ENCODE measurements at places on chromosomes 2 and 18. TPM values are rescaled to one million over a fixed set of nuclear protein-coding genes. Genes with fewer than 3 reads are reported as not detected.

- no peak for DNase-seq
These were observed 145.9 kb downstream of the DDX1 start for GRCh38 chr2:15737314-15738224.

DNA sequence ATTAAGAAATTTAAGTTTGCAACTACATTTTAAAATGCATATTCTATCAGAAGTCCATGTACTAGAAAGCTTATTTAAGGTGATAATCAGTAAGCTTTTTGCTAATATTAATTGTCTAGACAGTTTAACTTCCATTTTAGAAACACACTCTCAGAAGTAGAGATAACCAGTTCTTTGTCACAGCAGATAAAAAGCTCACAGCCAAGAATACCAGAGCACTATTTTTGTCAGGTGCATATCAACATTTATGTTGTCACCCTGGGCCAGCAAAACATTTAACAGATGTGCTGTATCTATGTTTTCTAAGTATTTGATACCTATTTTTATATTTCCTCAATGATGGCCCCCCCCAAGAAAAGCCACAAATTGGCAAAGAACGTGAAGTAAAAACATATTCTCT lies 192.6 kb downstream of the ERBB4 start:
- DNase-seq, result no peak

DNA sequence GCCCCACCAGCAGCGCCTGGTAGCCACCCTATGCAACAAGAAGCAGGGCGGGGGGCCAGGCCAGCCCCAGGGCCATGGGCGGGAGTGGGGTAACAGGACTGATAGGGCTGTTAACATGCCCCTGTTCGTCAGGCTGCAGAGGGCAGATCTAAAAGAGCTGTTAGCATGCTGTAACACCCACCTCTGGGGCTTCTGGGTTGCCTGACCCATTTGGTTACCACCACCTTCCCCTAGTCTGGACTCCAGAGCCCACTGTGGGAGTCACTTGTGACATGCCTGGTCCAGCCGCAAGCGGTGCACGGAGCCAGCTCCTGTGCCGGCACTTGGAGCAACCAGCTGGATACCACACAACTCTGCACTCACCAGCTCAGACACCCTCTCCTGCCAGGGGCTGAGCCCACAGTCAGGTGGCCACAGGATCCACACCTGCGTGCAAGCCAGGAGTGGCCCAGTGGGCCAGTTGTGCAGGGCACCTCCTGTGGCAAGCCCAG lies 2.1 kb downstream of the METTL8 start:
- DNase-seq, result no peak

DNA sequence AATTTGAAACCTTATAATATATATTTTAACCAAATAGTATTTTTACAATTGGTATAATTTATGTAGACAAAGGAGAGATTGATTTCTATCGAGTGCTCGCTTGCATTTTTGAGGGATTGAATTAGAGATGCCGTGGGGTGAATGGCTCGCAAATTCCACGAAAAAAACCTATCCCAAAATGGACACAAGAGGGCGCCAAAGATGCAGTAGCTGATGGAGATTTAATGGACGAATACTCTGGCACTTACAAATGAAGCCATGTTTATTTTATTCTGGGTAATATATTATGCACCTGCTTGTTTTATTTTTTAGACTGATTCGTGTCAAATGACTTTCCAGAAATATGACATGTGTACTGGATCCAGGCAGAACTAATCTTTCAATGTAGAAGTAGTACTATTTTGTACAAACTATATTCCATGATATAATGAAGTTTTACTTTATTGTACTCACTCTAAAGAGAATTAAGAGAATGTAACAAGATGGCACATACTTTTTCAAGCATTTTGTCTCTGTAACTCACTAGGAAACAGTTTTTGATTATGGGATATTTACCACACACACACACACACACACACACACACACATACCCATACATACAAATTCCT lies 505.4 kb downstream of the PLCL1 start:
- no peak for DNase-seq

DNA sequence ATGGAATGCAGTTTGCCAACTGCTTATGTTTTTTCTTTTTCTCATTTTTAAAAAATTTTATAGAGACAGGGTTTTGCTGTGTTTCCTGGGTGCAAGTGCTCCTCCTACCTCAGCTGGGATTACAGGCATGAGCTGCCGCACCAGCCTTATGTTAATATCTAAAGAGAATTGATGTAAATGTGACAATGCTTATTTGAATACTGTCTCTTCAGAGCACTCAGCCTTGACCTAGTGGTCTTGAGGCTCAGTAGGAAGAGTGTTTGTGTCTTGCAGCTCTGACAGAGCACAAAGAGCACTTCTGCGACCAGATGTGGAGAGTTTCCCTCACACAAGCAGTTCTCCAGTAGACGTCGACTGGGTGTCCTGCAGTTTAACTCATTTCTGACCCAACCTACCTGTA lies 55.3 kb downstream of the ARHGEF4 start:
- DNase-seq, result no peak

IL1B gene
- 1.0 TPM for total RNA-seq

DUSP28 gene
- 2.0 TPM for total RNA-seq

PIEZO2 gene
- total RNA-seq, result 7.5 TPM

Data from posterior vena cava (tissue), 2 donors.